LHCN-M2 (cell line): ENCODE measurements at places on chromosomes 1 and 21.

- peak; percentile 70 for DNase-seq
Measured at GRCh38 chr1:20151906-20152598, 12.9 kb downstream of the PLA2G2F start.

GRCh38 chr1:159949981-159950381, 4.1 kb downstream of the SLAMF9 start:
- no peak for DNase-seq

DNA sequence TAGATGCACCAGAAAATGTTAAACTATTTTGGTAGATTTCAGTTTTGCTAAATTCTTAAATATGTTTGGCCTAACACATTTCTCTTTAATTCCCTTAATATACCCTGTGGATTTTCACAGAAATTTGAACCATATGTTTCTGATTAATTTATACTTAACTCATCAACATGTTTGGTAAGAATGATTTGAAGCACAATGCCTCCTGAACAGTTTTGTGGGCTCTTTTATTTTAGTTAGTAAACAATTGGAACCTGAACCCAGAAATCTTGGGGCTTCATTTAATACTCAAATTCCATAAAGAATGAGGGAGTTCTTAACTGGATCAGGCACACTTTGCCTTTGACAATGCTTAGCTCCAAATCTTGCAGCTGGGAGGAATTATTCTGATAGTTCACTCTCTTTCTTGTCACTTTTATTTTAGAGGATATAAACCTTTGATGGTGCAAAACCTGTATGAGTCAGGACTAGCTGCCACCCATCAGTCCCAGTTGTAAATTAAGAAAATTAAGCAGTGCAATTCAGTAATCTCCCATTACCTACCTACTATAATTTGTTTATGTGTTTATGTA, 24.6 kb upstream of the LYPLAL1 start:
- DNase-seq, result no peak

GRCh38 chr1:33397125-33397506, 33.8 kb downstream of the PHC2 start:
- no peak for DNase-seq

DNA sequence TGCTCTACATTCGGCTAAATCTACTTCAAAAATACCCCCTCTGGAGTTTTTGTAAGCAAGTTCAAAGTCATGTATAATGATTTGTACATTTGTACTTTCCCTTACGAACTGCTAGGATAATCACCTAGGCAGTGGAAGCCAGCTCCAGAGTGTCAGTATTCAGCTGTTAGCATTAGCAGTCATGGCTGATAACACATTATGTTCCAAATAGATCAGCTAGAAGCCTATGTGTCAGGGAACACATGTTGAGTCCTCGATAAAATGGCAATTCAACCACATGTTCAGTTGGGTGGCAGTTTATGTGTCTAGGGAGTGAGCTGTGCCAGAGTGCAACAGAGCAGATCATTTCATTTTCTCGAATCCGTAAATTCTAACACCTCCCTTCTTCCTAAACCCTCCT, 65.8 kb upstream of the KRTAP11-1 start:
- DNase-seq, result no peak

- DNase-seq, result no peak
Measured at GRCh38 chr1:218156595-218156994, 128.5 kb upstream of the RRP15 start.

DNA sequence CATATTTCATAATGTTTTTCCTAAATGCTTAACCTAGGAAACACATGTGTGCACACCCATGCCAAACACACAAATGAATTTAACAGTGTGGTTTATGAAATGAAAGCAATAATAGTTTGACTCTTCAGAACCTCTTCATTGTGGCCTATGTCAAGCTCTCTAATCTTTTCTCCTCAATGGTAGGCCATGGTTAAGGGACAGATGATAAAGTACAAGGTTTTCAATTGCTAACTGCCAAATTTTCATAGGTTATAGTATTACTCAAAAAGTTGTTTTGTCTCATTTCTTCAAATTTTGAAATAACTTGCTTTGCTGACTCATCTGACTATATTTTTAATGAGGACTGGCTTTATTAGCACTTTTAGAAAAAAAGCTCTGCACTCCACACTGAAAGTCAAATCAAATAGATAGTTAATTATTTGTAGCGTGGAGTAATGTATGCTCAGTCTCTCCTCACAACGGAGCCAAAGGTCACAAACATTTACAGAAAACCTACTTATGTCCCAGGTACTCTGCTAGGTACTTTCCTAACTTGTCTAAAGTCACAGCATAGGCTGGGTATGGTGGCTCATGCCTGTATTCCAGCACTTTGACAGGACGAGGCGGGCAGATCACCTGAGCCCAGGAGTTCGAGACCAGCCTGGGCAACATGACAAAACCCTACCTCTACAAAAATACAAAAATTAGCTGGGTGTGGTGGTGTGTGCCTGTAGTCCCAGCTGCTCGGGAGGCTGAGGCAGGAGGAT, 3.0 kb upstream of the ADCY10 start:
- no peak for DNase-seq

DNA sequence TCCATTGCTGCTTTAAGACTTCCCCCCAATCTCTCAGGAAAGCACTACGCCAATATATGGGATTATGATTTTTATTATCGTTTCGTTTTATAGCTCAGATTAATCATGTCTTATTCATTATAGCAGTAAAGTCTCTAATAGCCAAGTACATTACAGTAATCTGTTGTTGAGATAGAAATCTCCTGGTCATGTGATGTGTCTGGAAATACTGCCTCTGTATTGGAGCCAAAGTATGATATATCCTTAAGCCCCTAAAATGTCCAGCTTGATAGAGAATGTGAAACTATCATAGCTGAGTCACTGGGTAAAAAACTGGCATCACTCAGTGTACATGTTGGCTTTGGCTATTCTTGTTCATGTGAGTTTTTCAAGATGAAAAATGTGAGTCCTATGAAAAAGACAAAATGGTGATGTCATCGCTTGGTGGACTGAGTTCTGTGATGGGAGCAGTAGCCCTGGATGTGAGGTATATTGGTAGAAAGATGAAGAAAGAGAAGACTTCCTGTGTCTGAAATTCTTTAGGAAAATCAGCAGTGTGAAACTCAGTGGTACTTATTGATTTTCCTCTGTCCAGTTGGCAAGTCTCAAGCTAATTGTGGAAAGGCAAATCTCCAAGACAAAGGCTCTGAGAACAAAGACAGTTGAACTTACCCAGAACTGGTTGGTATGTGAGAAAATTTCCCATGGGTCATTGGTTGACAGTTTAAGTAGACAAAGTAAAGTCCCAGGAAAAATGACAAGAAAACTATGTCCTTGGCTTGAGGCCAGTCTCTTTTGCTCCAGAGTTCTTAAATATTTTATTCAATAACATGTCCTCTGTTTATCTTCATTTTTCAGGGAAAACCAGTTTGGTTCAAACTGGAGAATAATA, 76.2 kb downstream of the BRINP2 start:
- peak; percentile 45 for DNase-seq

DNA sequence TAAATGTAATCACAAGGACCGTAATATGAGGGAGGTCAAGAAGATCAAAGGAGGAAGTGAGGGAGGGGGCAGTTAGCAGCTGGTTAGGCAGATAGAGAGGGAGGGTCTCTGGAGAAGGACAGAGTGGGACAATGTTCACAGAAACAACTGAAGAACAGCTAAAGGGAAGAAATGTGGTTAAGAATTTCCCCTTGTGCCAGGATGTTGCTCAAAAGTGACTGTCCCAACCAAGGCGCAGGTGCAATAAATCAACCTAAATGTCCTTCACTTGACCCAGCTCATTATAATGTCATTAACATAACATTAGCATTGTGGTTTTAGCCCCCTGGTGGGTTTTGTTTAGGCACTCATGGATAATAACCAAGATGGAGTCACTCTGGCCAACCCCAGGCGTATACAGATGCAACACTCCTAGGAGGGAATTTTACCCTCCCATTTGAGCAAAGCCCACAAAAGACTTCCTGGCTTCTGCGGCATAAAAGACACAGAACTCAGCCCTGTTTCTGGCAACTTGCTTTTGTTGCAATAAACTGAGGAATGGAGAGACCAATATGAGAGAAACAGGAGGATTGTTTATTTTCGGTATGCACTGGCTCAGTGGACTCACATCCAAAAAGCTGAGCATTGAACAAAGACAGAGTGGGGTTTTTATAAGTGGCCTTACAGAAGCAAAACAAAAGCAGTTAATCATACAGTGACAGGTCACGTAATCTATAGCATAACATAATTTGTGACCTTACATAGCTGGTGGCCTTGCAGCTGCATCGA, 7.3 kb upstream of the CA6 start:
- no peak for DNase-seq

DNA sequence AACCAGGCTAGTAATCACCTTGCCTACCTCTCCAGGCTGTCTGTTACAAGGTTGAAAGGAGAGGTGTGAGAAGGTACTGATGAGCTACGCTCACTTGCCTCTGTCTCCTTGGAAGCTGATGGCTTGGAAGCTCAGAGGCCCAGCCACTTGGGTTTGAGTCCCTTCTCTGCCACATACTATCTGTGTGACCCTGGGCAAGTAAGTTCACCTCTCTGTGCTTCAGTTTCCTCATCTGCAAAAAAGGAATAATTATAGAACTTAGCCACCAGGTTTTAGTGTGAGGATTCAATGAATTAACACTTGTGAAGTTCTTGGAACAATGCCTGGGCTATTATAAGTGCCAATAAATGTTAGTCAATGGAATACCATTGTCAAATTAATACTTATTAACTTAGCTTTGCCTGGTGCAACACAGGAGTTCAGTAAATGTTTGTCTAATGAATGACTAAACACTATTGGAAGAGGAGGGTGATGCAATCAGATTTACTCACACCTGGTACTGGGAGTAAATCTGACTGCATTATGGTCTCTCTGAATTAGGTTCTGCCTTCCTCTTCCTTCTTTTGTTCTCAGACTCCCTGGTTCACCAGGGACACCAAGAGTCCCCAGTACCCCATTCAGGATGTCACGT, 55.5 kb downstream of the TRABD2B start:
- DNase-seq, result no peak

GRCh38 chr1:159889821-159890252, 10.1 kb downstream of the CFAP45 start:
- DNase-seq, result peak; percentile 88

DNA sequence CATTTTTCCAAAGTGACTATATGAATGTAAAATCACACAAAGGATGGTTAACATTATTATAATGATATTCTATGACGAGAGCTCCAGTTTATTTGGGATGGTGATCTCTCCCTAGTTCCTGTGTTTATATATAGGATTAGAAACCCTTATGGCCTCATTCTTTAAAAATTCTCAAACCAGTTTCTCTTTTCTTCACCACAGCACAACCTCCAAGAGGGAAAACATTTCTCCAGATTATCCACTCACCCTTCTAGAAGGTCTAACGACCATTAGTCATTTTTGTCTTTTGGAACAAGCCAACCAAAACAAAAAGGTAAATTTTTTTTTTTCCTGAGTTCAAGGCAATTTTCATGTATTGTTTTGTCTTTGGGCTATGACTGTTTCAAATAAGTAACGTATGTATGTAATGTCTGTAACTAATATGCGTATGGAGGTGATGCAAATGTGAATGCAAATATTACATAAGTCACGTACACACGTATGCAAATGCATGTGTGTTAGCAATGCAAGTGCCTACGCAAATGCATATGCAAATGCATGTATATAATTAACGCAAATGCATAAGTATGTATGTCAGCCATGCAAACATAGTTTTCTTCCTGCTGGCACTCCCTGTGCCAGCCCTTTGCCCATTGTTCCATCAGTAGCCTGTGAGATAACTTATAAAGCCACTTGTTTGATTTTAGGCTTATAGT, 72.5 kb upstream of the MORC3 start:
- DNase-seq, result no peak

GRCh38 chr1:9518454-9518998, 20.7 kb upstream of the SLC25A33 start:
- no peak for DNase-seq

DNA sequence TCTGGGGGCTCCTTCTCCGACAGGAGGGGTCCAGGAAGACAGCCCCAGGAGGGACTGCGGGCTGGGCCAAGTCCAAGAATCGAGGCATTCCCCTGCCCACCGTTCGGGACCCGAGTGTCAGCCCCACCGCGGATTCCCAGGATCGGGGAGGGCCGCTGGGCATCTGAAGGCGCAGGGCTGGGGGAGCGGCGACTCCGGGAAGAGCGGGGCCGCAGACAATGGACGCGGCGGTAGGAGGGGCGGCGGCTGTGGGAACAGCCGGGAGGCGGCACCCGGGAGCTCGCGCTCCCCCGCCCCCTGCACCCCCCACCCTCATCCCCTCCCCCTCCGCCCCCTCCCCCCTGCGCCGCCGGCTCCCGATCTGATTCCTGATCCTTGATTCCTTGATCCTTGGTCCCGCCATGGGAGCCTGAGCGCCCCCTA, at the start of gene VANGL2:
VANGL2 (plus strand) TSS at position 342 of the 423 bp plus-strand sequence. CDS start 15,274 bp downstream, outside the sequence.
- DNase-seq, result peak; percentile 9

GRCh38 chr1:57803586-57803985, 379.7 kb upstream of the DAB1 start:
- no peak for DNase-seq

GRCh38 chr1:237670302-237670701, 220.4 kb downstream of the ZP4 start:
- no peak for DNase-seq

GRCh38 chr1:26378088-26378878, 5.7 kb upstream of the ZNF683 start:
- peak; percentile 91 for DNase-seq

DNA sequence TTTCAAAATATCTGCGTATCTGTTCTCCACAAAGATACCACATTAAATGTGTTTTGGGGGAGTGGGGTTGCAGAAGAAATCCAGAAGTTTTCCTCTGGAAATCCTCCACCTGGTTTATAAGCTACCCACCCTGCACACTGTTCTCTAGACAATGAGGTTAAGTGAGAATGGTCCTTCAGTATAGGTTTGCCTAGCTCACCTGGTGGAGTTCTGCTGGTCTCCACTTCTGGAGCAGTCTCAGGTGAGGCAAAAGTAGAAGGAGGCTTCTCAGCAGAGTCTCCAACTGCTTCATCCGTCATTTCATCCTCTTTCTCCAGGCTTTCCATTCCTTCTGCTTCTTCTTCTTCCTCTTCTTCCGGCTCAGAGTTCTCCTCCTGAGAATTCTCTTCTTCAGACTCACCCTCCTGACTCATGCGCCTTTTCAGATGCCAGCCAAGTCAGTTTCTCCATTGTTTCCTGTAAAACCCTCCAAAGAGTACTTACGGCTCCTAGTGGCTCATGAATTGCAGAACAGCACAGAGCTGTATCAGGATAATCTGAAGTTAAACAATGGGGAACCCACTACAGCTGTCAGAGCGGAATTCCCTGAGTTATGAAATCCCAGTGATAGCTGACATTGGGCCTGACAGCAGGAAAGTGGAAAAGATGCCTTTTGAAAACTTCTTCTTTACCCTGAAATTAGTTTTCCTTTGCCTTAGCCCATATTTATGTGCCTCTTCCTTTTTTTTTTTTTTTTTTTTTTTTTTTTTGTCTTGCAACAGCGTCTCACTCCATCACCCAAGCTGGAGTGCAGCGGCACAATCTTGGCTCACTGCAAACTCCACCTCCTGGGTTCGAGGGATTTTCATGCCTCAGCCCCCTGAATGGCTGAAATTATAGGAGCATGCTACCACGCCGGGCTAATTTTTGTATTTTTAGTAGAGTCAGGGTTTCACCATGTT, 38.5 kb downstream of the MSTO1 start:
- DNase-seq, result peak; percentile 94

GRCh38 chr1:193342811-193343210, 156.4 kb upstream of the B3GALT2 start:
- DNase-seq, result no peak

GRCh38 chr1:78526496-78526895, 35.7 kb downstream of the PTGFR start:
- no peak for DNase-seq

- DNase-seq, result no peak
Measured at GRCh38 chr1:189868021-189868420, 609.6 kb downstream of the BRINP3 start.
